ENCODE measurements at places on chromosomes 16 and 17. TPM values are rescaled to one million over a fixed set of nuclear protein-coding genes. Genes with fewer than 3 reads are reported as not detected.
A peak's percentile ranks its signal among the peaks of the same experiment; 100 is the strongest.

GRCh38 chr17:27284811-27285415, 9.0 kb upstream of the WSB1 start:
- no peak for DNase-seq

Gene RMI2
- total RNA-seq: not detected

Gene TAC4
- total RNA-seq: not detected

DNA sequence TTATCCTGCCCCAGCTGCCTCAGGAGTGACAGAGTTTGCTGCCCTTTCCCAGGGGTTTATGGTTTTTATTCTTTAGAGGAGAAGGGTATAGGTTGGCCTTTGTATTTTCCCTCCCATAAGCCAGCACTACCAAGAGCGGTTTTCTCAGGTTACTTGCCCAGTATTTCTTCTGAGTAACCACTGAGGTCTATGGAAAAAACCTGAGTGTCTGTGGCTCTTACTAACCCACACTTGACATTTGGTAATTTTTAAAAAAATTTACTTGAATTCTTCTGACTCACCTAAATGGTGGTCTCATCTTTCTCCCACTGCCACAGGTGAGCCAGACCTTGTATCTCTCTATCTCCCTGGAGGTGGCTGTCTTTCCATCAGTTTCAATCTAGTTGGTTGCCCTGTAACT, 6.0 kb downstream of the SLC7A6 start:
- no peak for DNase-seq

GRCh38 chr17:37489197-37490001, at the start of gene DUSP14:
DUSP14 (plus strand) TSS chr17:37489891; CDS start chr17:37512273, 22,382 bp downstream.
- peak; percentile 84 for DNase-seq

Gene ZNF750
- total RNA-seq: not detected

Gene ADAP2
- total RNA-seq: 12.5 TPM

GRCh38 chr17:65885541-65886312, 306.2 kb downstream of the CEP112 start:
- DNase-seq: no peak

DNA sequence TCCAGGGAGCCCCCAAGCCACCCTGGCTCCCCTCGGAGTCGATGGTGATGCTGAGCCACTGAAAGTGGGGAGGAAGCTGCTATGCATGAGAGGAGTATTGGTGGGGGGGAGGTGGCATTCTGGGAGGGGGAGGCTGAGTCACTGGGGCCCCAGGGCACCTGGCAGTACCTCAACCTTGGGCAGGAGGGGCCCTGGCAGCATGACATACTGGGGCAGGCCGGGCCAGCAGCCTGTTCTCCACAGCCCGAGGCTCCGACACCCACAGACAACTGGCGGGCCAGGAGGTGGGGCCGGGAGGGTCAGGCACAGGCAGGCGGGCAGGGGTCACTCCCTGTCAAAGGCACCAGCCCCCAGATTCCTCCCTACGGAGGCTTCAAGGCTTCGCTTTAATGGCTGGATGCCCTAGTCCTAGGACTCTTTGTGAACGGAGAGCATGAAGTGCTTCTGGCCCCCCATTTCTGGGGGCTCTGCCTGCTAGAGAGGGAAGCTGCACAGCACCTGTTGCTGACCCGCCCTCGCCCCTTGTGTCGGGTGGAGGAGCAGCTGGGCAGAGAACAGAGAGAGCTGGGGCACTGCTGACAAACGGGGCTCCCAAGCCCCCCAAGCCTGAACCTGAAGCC, 928 bp downstream of the CASKIN2 start:
- no peak for DNase-seq

Gene TM4SF5
- not detected for total RNA-seq
